ENCODE measurements at places on chromosomes 3 and 15.

GRCh38 chr15:85350395-85350794 is 30.0 kb upstream of the AKAP13 start:
- DNase-seq = no peak

GRCh38 chr3:184505076-184505878 is 56.3 kb upstream of the EPHB3 start:
- no peak for DNase-seq

DNA sequence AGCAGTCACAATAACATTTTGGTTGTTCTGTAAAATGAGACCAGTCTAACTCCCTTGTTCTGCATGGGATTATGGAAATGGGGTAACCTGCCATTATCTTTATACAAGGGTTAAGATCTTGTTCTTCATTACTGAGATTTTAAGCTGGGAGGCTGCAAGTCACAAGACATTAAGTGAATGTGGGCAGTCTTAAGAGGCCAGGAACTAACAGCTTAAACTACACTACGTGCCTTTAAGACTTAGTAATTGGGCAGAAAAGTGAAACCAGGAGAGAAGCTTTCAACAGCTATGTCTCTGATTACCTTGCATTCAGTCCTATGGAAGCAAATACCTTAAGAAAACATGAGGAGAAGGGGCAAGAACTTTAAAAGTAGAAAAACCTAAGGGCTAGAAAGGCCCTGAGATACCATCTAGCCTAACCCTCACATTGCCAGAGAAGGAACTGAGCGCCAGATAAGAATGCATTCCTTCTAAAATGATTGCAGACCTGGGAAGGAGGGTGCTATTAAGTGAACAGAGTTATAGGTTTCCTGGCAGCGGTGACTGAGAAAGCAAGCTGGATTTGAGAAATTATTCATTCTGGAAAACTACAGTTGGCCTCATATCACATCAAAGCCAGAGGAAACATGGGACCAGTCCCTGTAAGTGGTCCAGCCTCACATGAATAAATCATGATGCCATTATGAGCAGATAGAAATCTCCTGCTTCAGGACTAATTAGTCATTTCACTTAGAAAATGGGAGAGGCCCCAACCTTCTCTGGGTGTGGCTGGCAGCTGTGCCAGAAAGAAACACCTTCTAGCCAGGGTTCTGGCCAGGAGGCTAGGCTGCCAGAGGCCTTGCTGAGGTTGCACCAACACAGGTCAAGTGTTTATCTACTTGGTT is 32.9 kb downstream of the DAPK2 start:
- no peak for DNase-seq

- DNase-seq = no peak
Measured at GRCh38 chr15:75007216-75007615, 11.9 kb downstream of the SCAMP5 start.

Measured in stimulated activated CD4-positive, alpha-beta T cell treated with anti-CD3 and anti-CD28 coated beads, Interleukin-15, amount 100 ng/mL, for 48 hours (primary cell).